ENCODE measurements at places on chromosomes 3 and 15.

- no peak for DNase-seq
These were observed 507.7 kb upstream of the SEMA6D start for GRCh38 chr15:47209591-47209990.

GRCh38 chr3:59663076-59663850, 613.4 kb upstream of the CFAP20DC start:
- DNase-seq: no peak

DNA sequence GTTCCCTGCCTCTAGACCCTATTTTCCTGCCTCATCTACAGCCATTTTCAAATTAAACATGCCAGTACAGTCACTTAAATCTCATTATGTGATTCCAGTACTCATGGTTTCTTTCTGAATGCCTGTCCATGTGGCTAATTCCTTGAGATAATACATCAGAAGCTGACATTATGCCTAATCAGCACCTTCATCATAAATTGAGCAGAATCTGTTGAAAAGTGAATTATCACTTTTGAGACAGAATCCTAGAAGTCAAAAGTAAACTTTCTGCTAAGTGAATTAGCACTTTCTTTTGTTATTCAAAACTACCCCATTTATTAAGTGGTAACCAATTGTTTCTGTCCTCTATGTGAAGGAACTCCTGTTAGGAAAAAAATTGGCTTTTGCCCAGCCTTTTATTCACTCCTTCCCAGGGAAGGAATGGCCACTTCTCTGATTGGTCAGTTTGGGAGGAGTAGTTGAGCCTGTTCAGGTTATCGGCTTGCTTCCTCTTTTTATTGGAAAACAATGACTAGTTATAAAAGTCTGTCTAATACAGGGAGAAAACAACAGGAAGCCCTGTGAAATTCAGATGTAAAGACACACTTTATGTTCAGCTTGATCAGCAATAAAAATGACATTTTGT, 40.5 kb downstream of the OSTN start:
- DNase-seq: no peak

GRCh38 chr3:47019201-47019600, 39.7 kb downstream of the NBEAL2 start:
- DNase-seq: no peak

GRCh38 chr3:39524107-39524506, 56.6 kb downstream of the MOBP start:
- no peak for DNase-seq

DNA sequence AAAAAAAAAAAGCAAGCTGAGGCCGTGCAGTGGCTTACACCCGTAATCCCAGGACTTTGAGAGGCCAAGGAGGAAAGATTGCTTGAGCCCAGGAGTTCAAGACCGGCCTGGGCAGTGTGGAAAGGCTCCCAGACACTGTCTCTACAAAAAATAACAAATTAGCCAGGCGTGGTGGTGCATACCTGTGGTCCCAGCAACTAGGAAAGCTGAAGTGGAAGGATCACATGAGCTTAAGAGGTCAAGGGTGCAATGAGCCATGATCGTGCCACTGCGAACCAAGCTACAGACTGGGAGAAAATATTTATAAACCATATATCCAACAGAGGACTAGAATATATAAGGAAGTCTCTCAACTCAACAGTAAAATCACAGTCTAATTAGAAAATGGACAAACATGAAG, 10.0 kb downstream of the KLHDC8B start:
- DNase-seq: no peak

DNA sequence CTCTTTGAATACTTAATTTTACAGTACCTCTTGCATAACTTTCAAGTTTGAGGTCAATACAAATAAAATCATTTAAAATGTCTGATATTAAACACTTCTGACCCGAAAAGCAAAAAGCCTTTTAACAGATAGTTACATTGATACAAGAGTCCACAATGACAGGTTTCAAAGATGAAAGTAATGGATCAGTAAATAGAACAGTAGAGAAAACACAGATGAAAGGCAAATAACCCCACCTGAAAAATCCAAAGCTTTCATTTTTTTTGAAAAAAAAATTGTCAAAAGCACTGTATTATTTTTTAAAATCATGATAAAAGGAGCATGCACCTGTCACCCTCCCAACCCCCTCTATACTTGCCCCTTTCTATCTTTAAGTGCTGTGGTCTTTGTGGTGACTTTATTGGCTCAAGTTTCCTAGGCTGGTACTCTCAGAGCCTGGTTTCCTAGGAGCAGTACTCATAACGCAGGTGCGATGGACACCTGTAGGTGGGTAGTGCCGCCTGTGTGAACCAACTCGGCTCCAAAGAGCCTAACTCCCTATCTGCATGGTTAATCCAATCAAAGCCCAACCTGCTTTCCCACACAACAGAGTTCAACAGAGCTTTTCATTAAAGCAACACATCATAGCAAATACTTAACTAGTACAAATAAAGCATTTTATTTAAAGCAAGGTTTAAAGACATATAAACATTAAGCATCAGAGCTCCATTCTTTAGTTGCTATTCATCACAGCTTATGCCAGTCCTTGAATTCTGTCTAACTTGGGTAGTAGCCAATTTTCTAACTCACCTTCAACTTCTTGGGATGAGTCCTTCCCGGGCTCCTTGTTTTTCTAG, 32.2 kb downstream of the LIPC start:
- DNase-seq: no peak

- peak; percentile 51 for DNase-seq
These were observed 716 bp downstream of the PTPN23 start for GRCh38 chr3:47381317-47382157.

- no peak for DNase-seq
These were observed 238.1 kb upstream of the STT3B start for GRCh38 chr3:31294430-31295149.

GRCh38 chr3:124951511-124952281, 17.1 kb upstream of the MUC13 start:
- DNase-seq: peak; percentile 27

- DNase-seq: no peak
These were observed 14.9 kb upstream of the PCSK6 start for GRCh38 chr15:101504373-101504772.

GRCh38 chr3:53696401-53697172, 149.6 kb downstream of the CHDH start:
- DNase-seq: no peak

DNA sequence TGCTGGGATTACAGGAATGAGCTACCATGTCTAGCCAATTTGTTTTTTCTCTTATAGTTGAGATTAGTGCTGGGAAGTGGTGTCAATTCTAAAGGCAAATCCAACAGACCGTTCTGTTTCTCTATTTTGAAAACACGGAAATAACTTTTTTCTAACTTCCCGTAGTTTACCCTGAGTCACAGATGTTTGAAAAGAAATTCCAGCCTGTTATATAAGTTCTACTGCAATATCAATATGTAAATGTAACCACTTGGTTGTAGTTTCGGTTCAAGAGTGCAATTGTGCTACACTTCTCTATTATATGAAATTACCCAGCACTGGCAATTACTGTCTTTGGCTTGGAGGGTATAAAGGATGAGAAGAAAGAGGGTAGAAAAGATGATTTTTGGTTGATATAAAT, 22.3 kb upstream of the GNB4 start:
- DNase-seq: no peak

DNA sequence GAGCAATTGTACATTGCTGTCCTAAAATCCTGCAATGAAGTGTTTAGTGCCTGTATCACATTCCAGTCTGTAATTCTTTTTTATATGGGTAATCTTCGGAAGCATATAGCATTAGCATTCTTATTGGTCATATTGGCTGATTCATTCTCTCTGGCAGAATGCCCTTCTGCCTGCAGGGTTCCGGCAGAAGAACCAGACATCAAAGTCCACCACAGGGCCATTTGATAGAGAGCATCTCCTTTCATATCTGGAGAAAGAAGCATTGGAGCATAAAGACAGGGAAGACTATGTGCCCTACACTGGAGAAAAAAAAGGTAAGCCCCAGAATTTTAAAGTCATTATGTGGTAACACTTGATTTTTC, 39.6 kb downstream of the TMOD3 start:
- no peak for DNase-seq

DNA sequence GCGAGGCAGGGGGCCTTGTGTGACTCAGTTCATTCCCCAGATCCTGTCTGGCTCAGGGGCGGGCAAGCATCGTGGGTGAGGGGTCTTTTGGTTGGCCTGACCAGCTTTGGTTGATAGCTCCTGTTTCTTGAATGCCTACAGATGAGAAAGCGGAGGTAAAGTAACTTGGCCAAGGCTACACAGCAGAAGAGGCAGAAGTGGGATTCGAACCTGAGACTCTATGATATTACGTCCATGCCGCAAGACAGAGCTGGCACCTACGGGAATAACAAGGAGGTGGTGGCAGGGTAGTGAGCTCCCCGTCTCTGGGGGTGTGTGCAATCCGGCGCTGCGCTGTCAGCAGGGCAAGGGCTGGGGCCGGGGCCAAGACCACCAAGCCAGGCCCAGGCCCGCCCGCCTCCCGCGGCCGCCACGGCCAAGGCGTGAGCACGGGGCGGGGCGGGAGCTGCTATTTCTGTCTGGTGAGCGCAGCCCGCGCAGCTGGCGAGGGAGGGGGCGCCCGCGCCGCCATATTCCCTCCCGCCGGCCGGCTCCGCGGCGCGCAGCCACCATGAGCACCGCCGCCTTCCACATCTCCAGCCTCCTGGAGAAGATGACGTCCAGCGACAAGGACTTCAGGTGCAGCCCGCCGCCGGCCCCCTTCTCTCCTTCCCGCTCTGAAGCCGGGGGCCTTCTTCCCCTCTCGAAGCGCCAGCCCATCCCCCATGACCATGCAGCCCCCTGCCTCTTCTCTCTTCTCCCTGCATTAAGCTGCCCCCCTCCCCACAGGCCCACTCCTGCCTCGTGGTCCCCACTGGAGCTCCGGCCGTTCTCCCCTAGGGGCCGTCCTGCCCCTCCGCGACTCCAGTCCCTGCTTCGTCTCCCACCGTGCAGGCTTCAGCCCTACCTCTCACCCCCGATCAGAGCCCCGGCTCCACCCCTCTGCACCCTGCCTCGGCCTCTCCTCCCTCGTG, at the start of gene CAND2:
Gene CAND2 (plus strand): TSS at position 510 of the 953 bp plus-strand sequence. CDS start 41 bp downstream, at position 551.
- peak; percentile 23 for DNase-seq

GRCh38 chr3:149015393-149015792, 24.1 kb downstream of the GYG1 start:
- DNase-seq: no peak

- DNase-seq: no peak
These were observed 82.1 kb upstream of the BCHE start for GRCh38 chr3:165919284-165919683.

GRCh38 chr3:178060407-178060806, 475.8 kb upstream of the KCNMB2 start:
- DNase-seq: no peak

GRCh38 chr3:138684396-138684795, 75.8 kb downstream of the FAIM start:
- DNase-seq: no peak

- no peak for DNase-seq
These were observed 247.7 kb downstream of the MYRIP start for GRCh38 chr3:40057077-40057476.

- no peak for DNase-seq
These were observed 77.8 kb downstream of the IL20RB start for GRCh38 chr3:137035631-137036030.

GRCh38 chr3:127673191-127674100, 694 bp downstream of the ABTB1 start:
- DNase-seq: no peak

DNA sequence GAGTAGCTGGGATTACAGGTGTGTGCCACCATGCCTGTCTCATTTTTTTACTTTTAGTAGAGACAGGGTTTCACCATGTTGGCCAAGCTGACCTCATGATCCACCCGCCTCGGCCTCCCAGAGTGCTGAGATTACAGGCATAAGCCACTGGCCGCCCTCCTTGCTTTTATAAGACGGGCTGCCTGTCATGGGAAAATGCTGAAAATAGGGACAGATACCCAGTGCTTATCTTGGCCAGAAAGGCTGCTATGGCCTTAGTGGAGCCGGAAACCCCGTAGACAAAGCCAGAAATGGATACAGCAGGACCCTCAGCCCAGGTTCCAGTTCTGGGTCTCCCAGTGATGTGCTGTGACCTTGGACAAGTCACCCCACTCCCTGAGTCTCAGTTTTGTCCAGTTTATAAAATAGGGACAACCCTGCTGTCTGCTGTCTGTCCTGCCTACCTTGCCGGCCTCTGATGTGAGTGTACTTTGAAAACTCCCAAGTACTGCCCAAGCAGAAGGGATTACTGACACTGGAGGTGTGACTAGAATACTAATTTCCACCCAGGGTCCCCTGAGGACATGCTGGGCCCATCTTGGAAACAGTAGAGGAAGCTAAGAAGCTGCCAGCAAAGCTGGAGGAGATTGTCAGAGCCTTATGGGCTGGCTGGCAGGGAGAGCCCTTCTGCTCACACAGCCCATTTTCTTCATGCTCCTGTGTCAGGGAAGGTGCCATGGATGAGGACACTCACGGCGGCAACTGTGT, 59.6 kb downstream of the BDH1 start:
- DNase-seq: no peak

- DNase-seq: peak; percentile 35
These were observed 6.5 kb upstream of the ALDH1A3 start for GRCh38 chr15:100873029-100873677.

DNA sequence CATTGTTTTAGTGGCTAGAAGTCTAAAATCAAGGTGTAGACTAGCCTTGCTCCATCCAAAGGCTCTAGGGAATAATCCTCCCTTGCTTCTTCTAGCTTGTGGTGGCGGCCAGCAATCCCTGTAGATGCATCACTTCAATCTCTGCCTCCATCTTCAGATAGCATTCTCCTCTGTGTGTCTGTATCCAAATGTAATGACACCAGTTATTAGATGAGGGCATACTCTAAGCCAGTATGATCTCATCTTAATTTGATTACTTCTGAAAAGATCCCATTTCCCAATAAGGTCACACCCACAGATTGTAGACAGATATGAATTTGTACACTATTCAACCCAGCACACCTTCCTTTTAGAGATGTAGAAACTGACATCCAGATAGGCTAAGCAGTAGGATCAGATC, 334.5 kb upstream of the KCNMB2 start:
- DNase-seq: no peak

DNA sequence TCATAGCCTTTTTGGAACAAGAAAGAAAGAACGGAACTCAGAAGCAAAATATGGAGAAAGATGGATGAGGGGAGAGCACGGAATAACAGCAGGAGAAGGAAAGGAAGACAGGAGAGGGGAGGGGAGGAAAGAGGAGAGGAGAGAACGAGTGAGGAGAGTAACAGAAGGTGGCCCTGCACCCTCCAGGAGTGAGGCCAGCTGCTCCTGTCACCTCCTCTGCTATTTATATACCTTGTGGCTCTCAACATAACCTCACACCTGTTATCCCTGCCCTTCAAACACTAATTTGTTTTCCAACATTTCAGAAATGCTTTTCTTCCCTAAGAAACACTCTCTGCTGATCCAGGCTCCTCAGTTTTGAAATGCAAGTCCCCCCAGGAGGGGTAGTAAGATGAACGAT, 53.4 kb upstream of the ATP2B2 start:
- DNase-seq: no peak

Data from NCI-H1092 (cell line).